ENCODE measurements at places on chromosomes 12 and 14. TPM values are rescaled to one million over a fixed set of nuclear protein-coding genes. Genes with fewer than 3 reads are reported as not detected.

Gene EGLN3
- total RNA-seq, result 14.5 TPM

Gene KRT6A
- total RNA-seq, result not detected

Gene HCAR1
- total RNA-seq, result 4.6 TPM

Gene IFNG-AS1
- 0.22 TPM for total RNA-seq

Gene ESR2
- total RNA-seq, result 1.1 TPM

Gene KANSL2
- 43.3 TPM for total RNA-seq

Gene CLEC4A
- total RNA-seq, result 6.6 TPM

Gene HELB
- 4.0 TPM for total RNA-seq
